HCT116 (cell line): ENCODE measurements at places on chromosomes 3 and 15. TPM values are rescaled to one million over a fixed set of nuclear protein-coding genes. Genes with fewer than 3 reads are reported as not detected.

- DNase-seq = no peak
- H3K27me3 ChIP-seq = no peaks in the 10 kb centered on the region
- no peak overlapping the region for H3K4me3 ChIP-seq
- no peaks in the 10 kb centered on the region for H3K36me3 ChIP-seq
- H3K4me1 ChIP-seq = peaks cover 37% of the 10 kb centered on the region
Measured at GRCh38 chr3:184566441-184567414, 5.1 kb downstream of the EPHB3 start.

- H3K27ac ChIP-seq = no peak overlapping the region
- H3K4me1 ChIP-seq = no peaks in the 10 kb centered on the region
- H3K36me3 ChIP-seq = no peaks in the 10 kb centered on the region
Measured at GRCh38 chr3:66856533-66856932, 141.6 kb upstream of the KBTBD8 start.

DNA sequence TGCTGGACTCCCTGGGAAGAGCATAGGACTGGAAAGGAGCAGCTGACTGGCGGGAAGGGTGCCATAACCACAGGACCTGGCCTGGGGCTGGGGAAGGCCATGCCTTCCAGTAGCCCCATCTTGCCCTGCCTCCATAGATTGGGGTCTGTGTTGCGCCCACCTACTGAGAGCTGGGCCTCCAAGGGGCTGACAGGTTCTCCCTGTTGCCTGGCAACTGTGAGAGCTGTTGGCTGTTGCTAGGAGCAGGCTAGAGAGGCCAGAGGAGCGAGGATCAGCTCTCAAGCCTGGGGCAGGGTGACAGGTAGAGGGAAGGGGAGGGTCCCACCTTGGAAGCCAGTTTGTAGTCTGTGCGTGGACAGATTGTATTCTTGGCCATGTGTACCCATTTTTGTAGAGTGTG lies 2.8 kb upstream of the GNAI2 start:
- H3K36me3 ChIP-seq = no peaks in the 10 kb centered on the region
- H3K27ac ChIP-seq = no peak overlapping the region
- DNase-seq = no peak
- H3K4me3 ChIP-seq = no peak overlapping the region
- no peaks in the 10 kb centered on the region for H3K27me3 ChIP-seq

Gene CPN2
- total RNA-seq = not detected

Gene CFAP91
- total RNA-seq = 0.96 TPM

GRCh38 chr15:62913246-62913645 lies 129.3 kb upstream of the TPM1 start:
- H3K27me3 ChIP-seq = no peaks in the 10 kb centered on the region
- no peak for DNase-seq
- no peak overlapping the region for H3K27ac ChIP-seq
- no peaks in the 10 kb centered on the region for H3K36me3 ChIP-seq

- H3K27me3 ChIP-seq = no peaks in the 10 kb centered on the region
- peaks cover 17% of the 10 kb centered on the region for H3K4me1 ChIP-seq
- peak overlapping the region; percentile 78 for H3K4me3 ChIP-seq
- H3K27ac ChIP-seq = peak overlapping the region; percentile 74
- peak; percentile 31 for DNase-seq
- peaks cover 12% of the 10 kb centered on the region for H3K36me3 ChIP-seq
Measured at GRCh38 chr3:100710261-100710968, 1.1 kb downstream of the TFG start.

Gene NTRK3
- not detected for total RNA-seq

DNA sequence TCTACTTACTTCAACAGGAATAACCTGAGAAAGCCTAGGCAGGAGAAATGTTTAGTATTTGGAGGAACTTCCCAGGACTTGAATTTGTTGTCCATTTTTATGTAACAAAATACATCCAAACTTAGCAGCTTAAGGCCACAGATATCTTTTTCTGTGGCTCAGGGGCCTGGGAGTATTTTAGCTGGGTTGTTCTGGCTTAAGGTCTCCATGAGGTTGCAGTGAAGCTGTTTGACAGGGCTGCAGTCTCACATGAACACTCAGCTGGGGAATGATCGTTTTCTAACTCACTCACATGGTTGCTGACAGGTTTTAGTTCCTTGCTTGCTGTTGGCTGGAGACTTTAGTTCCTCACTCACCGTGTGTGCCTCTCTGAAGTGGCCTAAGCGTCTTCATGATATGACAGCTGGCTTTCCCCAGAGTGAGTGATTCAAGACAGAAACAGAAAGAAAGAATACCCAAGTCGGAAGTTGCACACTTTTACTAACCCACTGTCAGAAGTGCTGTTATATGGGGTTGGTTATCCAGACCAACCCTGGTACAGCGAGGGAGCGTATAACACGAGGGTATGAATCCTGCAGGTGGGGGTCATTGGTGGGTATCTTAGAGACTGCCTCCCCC lies 229.7 kb upstream of the TBL1XR1 start:
- H3K4me3 ChIP-seq = no peak overlapping the region
- H3K27me3 ChIP-seq = no peaks in the 10 kb centered on the region
- no peaks in the 10 kb centered on the region for H3K4me1 ChIP-seq

GRCh38 chr3:23404246-23404645 lies 201.1 kb downstream of the UBE2E2 start:
- no peak for DNase-seq
- H3K27ac ChIP-seq = no peak overlapping the region
- H3K27me3 ChIP-seq = peaks cover 4% of the 10 kb centered on the region
- no peak overlapping the region for H3K4me3 ChIP-seq

DNA sequence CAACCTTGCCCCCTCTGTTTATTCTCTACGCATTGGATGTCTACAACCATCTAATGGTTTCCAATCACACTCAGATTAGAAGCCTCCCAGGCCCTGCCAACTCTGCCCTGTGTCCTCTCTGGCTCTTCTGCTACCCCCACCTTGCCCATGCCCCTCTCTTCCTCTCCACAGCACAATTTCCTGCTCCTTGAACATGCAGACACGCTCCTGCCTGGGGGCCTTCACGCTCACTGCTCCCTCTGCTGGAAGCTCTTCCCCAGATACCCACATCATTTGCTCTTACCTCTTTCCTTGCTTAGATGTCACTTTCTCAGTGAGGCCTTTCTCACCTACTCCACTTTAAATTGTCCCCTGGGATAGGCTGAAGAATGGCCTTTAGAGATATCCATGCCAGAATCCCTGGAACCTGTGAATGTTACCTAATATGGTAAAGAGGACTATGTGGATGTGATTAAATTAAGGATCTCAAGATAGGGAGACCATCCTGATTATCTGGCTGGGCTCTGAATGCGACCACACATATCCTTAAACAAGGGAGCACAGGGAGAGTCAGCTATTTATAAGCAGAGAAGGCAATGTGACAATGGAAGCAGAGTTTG lies 9.9 kb downstream of the KY start:
- no peak overlapping the region for H3K4me3 ChIP-seq
- H3K36me3 ChIP-seq = no peaks in the 10 kb centered on the region
- H3K27me3 ChIP-seq = no peaks in the 10 kb centered on the region; the same call in 1 of the 2 replicates
- H3K27ac ChIP-seq = no peak overlapping the region

DNA sequence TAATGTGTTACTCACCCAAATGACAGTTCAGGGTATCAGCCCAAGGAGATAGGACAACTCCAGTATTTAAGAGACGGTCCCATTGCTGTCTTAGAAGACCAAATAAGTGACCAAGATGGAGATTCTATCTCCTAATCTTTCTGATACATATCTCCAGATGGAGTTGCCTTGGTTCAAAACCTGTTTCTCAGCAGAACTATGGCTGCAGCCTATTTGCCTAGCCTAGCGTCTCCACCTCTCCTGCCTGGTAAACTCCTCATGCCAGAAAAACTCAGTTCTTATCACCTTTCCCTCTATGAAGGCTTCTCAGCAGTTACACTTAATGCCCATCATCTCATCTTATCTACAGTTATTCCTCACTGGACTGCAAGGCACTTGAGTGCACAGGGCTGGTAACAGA lies 1.2 kb upstream of the CSPG5 start:
- H3K4me1 ChIP-seq = no peaks in the 10 kb centered on the region; the same call in 1 of the 2 replicates
- H3K27ac ChIP-seq = no peak overlapping the region
- H3K27me3 ChIP-seq = no peaks in the 10 kb centered on the region
- H3K36me3 ChIP-seq = no peaks in the 10 kb centered on the region
- H3K4me3 ChIP-seq = no peak overlapping the region
- no peak for DNase-seq

DNA sequence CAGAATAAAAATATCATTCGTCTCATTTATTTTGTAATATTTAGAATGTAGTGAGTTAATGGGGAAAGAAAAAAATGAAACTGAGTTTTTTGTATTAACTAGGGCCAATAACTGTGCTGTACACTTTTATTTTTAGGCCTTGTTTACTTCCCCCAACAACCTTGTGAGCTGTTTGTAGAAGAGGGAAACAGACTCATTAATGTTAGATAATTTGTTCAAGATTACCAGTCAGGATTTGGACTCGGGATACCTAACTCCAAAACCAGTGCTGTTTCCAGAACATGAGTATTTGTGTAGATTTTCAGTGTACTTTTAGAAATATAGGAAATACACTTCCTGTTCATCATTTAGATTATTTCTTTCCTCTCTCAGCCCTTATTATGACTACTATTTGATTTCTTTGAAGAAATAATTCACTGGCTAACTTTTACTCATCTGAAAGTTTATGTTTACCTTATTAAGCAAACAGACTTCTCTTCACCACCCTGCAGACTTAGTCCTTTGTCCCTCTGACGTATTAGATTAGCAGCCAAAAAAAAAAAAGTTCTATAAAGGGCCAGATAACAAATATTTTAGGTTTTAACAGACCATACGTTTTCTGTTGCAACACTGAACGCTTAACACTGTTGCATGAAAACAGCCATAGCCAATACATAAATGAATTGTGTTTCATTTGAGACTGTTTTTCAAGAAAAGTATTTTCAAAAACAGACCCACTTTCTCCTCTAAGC lies 192.5 kb upstream of the CGNL1 start:
- H3K27ac ChIP-seq = no peak overlapping the region
- no peaks in the 10 kb centered on the region for H3K4me1 ChIP-seq
- H3K36me3 ChIP-seq = no peaks in the 10 kb centered on the region
- H3K4me3 ChIP-seq = no peak overlapping the region

- no peak overlapping the region for H3K4me3 ChIP-seq
- peaks cover 16% of the 10 kb centered on the region; the same call in 1 of the 2 replicates for H3K4me1 ChIP-seq
- H3K27ac ChIP-seq = no peak overlapping the region
- no peaks in the 10 kb centered on the region for H3K36me3 ChIP-seq
- no peak for DNase-seq
Measured at GRCh38 chr15:64634576-64635498, 140.6 kb downstream of the RBPMS2 start.
